ENCODE measurements at places on chromosomes 11 and 22. TPM values are rescaled to one million over a fixed set of nuclear protein-coding genes. Genes with fewer than 3 reads are reported as not detected.

Gene KRTAP5-9
- 0.72 TPM for total RNA-seq

Gene MFRP
- 2.9 TPM for total RNA-seq

Gene MB
- total RNA-seq, result 1.7 TPM

Gene PANX3
- total RNA-seq, result not detected

Gene TMEM45B
- total RNA-seq, result 2.9 TPM

Gene TPH1
- 27.7 TPM for total RNA-seq

Gene P4HA3
- 24.6 TPM for total RNA-seq

Gene MMP1
- total RNA-seq, result not detected

Gene USP2
- total RNA-seq, result 2.9 TPM

Gene TP53I11
- 16.4 TPM for total RNA-seq

Gene RASGRP2
- 15.9 TPM for total RNA-seq

Gene A4GALT
- total RNA-seq, result 14.2 TPM

Gene GNB1L
- total RNA-seq, result 19.7 TPM

Gene LRP4
- 4.1 TPM for total RNA-seq

Gene BACE1
- total RNA-seq, result 12.0 TPM

Gene ADM2
- total RNA-seq, result 0.72 TPM

Gene DUSP8
- total RNA-seq, result 2.4 TPM
